Renal cortex interstitium (tissue), 15 donors: ENCODE measurements at places on chromosomes 7 and 10.

GRCh38 chr10:31526681-31527080 is 207.7 kb downstream of the ZEB1 start:
- no peak for DNase-seq

DNA sequence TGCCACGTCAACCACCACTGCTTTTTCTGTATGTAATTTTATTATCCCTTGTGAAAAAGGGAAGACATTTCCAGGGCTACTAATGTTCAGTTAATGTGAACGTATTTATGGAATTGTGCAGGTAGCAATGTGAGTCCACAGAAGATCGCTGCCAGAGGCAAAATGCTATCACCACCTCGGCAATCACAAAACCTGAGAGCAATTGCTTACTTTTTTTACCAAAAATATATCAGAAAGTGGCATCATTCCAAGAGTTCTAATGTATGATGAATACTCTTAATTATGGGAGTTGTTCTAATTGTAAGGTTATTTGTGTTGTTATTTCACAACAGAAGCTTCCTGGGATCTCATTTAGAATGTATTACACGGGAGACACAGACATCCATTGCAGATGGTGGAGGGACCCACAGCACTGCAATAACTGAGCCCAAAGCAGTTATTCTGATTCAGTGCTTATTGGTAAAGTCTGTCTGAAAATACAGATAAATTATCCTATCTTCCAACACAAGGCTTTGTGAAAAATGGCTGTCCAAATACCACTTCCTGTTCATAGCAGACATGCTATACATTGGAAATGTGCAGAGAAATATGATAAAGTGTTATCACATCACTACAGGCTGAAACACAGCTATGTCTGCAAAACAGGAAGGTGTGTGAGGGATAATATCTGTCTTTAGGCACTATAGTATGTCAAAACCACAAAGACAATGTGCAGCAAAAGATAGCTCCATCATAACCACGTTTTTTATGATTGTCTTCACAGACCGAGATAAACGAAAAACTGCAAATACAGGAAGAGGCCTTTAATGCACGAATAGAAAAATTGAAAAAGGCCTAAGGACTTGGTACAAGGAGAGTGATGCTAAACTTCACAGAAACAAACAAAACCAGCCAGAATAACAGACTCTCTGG is 102.7 kb downstream of the CABCOCO1 start:
- DNase-seq, result no peak

DNA sequence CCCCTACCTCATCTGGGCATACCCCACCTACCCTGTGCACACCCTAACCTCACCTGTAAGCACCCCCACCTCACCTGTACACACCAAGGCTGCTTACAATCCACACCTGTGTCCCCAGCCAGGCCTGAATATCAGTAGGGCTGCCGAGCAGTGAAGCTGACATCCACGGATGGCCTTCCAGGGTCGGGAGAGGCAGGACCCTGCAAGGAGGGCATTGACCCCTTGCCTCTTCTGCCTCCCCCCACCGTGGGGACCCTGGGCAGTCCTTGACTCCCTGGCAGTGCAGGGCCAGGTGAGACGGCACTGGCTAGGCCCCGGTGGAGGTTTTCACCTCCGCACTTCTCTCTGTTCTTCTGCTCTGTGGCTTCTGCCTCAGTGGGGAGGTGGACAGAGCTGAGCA is 37.6 kb upstream of the ELFN1 start:
- no peak for DNase-seq

DNA sequence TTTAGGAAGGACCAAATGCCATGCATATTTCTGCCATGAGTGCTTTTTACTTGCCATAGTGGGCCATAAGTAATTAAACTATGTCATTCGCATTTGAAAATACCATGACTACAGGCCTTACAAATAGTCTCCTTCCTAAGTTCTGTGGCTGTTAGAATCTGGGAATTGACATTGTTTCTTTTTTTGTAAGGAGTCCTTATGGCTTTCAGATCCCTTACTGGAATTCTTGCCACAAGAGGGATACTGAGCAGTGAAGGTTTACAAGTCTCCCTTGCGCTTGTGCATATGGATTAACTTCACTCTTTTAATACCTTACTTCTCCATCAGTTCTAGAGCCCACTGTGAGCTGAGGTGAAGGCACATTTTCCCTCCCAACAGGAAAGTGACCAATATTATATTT is 166.0 kb downstream of the NRG3 start:
- DNase-seq, result no peak

DNA sequence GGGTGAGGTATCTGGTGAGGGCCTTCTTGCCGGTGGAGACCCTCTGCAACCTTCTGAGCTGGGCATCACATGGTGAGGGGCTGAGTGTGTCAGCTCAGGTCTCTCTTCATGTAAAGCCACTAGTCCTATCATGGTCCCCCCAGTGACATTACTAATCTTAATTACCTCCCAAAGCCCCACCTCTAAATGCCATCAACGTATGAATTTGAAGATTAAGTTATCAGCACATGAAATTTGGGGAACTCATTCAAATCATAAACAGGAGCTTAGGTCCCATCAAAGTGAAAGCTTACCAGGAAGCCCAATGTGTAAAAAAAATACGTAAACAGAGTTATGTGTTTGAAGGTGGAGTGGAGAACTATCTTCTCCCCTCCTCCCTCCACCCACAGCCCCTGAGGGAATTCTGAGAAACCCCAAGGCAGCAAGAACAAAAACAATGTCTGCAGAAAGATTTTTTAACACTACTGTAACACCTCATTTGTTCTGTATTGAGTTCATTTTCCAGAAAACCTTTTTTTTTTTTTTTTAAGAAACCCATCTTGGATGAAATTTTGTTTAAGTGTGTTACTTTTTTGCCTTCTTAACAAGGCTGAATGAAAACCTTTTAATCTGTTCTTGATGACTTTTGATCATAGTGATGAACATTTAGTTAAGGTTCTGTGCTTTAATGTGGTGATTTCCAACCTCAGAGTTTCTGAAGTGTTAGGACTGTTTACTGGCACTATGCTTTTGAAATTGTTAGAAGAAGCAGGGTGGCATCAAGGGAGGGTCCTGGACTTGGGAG is 19.1 kb upstream of the PCGF5 start:
- DNase-seq, result no peak

DNA sequence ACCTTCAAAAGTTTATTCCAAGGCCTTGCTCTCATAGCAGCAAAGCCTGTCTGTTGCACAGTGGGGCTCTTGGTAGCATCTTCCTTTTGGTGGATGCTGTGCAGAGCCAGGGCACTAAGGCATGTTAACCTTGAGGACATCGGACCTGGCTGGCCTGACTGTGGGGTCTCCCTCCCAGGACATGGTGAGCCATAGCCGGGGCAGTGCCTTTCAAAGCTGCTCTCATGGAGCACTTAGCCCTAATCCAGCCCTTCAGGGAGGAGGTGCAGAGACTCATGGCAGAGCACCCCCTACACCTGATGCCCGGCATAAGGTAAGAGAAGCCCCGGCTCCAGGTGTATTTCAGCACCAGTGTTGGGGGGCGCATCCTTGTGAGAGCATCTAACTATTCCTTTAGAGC is 941.4 kb upstream of the ZNF722 start:
- no peak for DNase-seq
